ENCODE measurements at places on chromosomes 5 and 9.

DNA sequence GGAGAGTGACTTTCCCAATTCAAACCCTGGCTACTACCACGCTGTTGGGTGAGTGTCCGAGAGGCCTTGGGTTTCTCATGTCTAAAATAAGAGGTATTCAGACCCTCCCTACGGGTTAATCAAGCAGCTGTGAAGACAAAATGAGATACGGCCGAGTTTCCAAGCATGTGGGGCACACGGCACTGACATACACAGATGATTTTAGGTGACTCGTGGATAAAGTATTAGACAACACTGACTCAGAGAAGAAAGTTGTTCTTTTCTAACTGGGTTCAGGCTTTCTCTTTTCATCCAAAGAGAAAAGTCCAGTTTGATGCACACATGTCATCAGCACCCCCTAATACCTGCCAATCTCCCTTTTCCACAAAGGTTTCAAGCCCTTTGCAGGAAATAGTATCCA lies 15.6 kb downstream of the FOXI1 start:
- peak overlapping the region; percentile 76 for H3K27ac ChIP-seq
- no peaks in the 10 kb centered on the region for H3K27me3 ChIP-seq
- no peak for DNase-seq
- no peak overlapping the region for H3K4me3 ChIP-seq

DNA sequence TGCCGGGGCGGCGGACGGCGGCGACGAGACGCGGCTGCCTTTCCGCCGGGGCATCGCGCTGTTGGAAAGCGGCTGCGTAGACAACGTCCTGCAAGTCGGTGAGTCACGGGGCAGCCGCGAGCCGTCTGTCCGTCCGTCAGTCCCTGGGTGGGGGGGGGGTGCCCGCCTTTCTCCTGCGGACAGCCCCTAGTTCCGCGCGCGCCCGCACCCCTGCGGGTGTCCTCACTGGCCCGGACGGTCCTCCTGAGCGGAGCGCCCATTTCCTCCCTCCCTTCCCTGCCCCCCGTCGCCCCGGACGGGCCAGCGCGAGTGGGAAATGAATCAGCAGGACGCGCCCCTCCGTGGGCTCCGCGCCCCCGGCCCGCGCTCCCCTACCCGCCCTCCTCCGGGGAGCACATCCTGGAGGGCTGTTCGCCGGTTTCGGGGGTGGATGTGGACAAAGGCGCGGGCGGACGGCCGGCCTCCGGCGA lies 828 bp downstream of the ZSWIM6 start:
- peaks cover 36% of the 10 kb centered on the region for H3K4me1 ChIP-seq
- peak overlapping the region; percentile 75 for H3K27ac ChIP-seq
- peak overlapping the region; percentile 80 for H3K4me3 ChIP-seq
- peak; percentile 95 for DNase-seq
- no peaks in the 10 kb centered on the region for H3K36me3 ChIP-seq

- H3K27ac ChIP-seq: peak overlapping the region; percentile 74
- no peaks in the 10 kb centered on the region for H3K27me3 ChIP-seq
- no peak overlapping the region for H3K4me3 ChIP-seq
- peak; percentile 50 for DNase-seq
- peaks cover 29% of the 10 kb centered on the region for H3K4me1 ChIP-seq
- no peaks in the 10 kb centered on the region for H3K36me3 ChIP-seq
Observed at GRCh38 chr5:72280581-72281069, 39.4 kb downstream of the MRPS27 start.

DNA sequence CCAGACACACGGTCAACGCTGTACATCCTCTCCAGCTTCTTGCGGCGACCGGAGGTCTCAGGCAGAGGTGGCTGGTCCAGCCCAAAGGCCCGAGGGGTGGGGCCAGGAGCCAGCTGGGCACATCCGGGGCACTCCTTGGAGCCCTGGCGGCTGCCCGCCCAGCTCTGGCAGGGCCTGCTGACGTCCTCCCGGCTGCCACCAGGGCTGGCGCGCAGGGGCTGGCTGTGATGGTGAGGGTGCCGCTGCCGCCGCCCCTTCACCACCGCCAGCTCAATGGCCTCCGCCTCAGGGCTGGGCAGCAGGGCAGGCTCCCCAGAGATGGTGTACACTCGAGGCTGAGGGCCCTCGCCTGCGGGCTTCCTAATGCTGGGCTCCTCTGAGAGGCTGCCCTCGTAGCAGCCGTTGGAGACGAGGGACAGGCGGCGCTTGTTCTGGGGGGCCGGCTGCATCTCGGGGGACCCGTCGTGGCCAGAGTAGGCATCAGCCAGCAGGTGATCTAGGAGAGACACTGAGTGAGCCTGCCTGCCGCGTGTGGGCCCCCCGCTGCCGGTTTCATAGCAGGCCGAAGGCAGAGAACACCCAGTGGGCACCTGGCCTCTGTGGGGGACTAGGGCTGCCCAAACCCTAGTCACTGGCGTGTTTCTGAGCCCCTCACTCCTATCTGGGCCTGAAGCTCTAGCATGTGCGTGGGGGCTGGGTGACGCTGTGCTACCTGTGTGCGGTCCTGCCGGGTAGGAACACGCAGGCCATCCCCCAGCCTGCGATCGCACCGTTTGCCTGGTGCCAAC lies 1.5 kb downstream of the NSMF start:
- peaks cover 22% of the 10 kb centered on the region for H3K36me3 ChIP-seq
- peaks cover 31% of the 10 kb centered on the region for H3K4me1 ChIP-seq
- H3K27ac ChIP-seq: peak overlapping the region; percentile 63
- DNase-seq: peak; percentile 66

DNA sequence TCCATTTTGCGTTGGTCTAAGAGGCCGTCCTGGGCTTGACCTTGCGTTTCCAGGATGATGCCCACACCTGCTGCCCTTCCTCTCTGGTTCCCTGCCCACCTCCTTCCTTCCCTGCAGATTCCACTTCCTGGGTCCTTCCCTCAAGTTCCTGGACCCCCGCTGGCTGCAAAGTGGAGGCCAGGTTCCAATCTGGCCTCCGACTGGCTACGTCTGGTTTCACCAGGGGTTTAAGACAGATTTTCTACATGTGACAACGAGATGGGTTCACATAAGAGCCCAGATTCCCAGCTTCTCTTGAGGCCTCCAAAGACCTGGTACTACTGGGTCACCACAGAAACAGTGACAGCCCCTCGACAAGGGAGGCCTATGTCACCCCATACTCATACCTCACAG lies 2.1 kb downstream of the MGAT4B start:
- H3K4me3 ChIP-seq: peak overlapping the region; percentile 80
- peaks cover 28% of the 10 kb centered on the region for H3K4me1 ChIP-seq
- H3K36me3 ChIP-seq: peaks cover 14% of the 10 kb centered on the region

- no peak overlapping the region for H3K4me3 ChIP-seq
- no peaks in the 10 kb centered on the region for H3K36me3 ChIP-seq
- H3K4me1 ChIP-seq: no peaks in the 10 kb centered on the region
- H3K27ac ChIP-seq: no peak overlapping the region
- H3K27me3 ChIP-seq: no peaks in the 10 kb centered on the region
Observed at GRCh38 chr5:102290004-102290403, 6.1 kb downstream of the SLCO4C1 start.

DNA sequence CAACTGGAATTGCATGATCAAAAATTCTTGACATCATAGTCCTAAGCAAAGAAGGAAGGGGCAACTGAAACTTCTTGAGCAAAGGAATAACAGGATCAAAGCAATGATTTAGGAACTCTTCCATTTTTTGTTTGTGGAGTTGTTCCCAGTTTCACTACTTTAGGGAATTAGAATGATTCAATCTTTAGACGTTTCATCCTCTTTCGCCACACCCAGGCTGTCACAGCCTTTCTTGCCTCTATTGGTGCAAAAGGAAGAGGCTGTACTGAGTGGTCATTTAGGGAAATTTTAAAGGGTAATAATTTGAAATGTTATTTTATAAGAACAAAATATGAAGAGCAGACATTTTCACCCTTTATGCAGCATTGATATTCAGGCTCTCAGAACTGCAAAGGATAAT lies 1026.0 kb upstream of the ARRDC3 start:
- H3K27ac ChIP-seq: no peak overlapping the region
- no peaks in the 10 kb centered on the region for H3K36me3 ChIP-seq
- no peak for DNase-seq
- H3K27me3 ChIP-seq: no peaks in the 10 kb centered on the region

- no peak overlapping the region for H3K27ac ChIP-seq
- DNase-seq: peak; percentile 57
- H3K36me3 ChIP-seq: no peaks in the 10 kb centered on the region
- peaks cover 12% of the 10 kb centered on the region for H3K4me1 ChIP-seq
Observed at GRCh38 chr5:139761057-139761450, 34.6 kb upstream of the PSD2 start.

- H3K27ac ChIP-seq: no peak overlapping the region
- no peaks in the 10 kb centered on the region for H3K4me1 ChIP-seq
- no peaks in the 10 kb centered on the region for H3K36me3 ChIP-seq
- no peak for DNase-seq
- no peak overlapping the region for H3K4me3 ChIP-seq
- H3K27me3 ChIP-seq: no peaks in the 10 kb centered on the region
Observed at GRCh38 chr9:31393240-31393639, 991.2 kb upstream of the ACO1 start.

GRCh38 chr5:53422539-53422938 lies 57.9 kb upstream of the FST start:
- peak overlapping the region; percentile 89 for H3K27ac ChIP-seq
- peaks cover 60% of the 10 kb centered on the region for H3K4me1 ChIP-seq
- H3K36me3 ChIP-seq: no peaks in the 10 kb centered on the region
- DNase-seq: no peak
- H3K4me3 ChIP-seq: no peak overlapping the region
- H3K27me3 ChIP-seq: no peaks in the 10 kb centered on the region

DNA sequence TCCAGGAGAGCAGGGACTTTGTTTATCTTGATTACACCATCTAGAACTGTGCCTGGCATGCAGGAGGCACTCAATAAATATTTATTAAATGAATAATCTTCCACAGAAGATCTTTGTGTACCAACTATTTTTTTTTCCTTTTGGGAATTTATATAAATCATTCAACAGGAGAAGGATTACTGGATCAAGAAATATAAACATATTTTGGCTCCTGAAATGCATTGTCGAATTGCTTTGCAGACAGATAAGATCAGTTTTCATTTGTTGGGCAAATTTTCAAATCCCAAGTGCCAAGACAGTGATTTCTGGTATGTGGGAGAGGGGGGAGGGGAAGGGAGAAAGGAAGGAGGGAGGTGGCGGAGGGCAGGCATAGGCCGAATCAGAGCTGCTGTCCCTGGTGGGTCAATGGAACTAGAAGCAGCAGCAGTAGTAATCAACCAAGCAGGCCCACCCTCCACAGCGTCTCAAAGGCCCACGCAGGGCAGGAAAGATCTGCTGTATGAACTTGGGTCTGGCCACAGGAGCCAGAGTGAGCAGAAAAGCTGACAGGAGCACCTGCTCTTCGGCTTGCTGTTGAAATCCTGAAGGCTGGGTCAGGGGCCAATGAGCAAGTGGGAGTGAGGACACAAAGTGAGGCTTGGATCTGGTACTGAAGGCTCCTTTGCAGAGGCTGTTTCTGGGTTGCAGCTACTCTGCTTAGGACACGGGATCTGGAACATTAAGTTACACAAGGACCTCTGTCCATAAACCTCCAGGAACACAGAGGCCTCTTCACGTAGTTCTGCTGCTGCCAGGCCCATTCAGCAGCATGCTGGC lies 15.8 kb upstream of the TRAF1 start:
- peaks cover 41% of the 10 kb centered on the region for H3K4me1 ChIP-seq
- H3K27ac ChIP-seq: no peak overlapping the region
- DNase-seq: no peak
- no peaks in the 10 kb centered on the region for H3K36me3 ChIP-seq
- no peak overlapping the region for H3K4me3 ChIP-seq

- DNase-seq: no peak
- no peak overlapping the region for H3K27ac ChIP-seq
- no peaks in the 10 kb centered on the region for H3K4me1 ChIP-seq
- no peak overlapping the region for H3K4me3 ChIP-seq
- H3K27me3 ChIP-seq: no peaks in the 10 kb centered on the region
Observed at GRCh38 chr5:166342402-166342801, 1949.0 kb upstream of the WWC1 start.

DNA sequence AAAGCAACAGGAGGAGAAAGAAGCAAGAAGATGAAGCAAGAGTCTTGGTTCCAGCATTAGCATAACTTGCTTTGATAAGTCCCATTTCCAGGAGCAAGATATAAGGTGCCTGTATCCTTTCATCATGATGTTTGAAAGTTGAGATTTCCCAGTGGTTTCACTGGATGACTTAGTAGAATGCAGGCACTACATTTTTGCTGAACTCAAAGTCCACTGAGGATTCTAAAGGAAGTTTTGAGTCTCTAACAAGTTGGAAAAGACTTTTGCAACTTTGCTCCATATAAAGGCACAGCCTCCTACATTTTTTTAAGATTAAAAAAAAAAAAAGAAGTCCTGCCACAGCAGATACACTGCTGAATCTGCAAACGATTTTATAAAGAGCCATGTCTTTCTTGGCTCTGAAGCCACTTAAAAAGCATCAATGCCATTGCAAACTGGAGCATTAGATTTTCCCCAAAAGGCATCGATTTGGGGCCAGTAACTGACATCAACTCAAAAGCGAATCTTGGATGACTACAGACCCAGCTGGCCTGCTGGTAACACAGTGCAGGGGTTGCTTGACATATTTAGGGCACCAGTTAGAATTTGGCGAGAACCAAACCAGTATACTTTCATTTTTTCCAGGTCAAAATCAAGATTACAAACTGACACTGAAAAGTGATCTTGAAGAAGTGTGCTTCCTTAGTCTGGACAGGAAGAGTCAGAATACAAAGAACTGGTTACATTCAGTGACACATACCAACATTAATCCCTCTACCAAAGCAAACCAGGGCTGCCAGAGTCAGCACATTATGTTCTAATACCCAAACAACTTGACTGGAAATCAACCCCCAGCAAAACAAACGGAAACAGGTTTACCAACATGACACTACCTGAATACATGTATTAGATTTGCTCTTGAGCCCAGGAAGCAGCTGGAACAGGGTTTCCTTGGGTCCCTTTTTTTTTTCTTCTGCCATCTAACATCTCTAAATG lies 39.1 kb upstream of the KCNV2 start:
- H3K27me3 ChIP-seq: no peaks in the 10 kb centered on the region
- H3K27ac ChIP-seq: no peak overlapping the region
- no peaks in the 10 kb centered on the region for H3K36me3 ChIP-seq
- H3K4me1 ChIP-seq: no peaks in the 10 kb centered on the region

GRCh38 chr9:125153712-125154367 lies 10.5 kb upstream of the SCAI start:
- no peak for DNase-seq
- no peaks in the 10 kb centered on the region for H3K4me1 ChIP-seq
- no peak overlapping the region for H3K27ac ChIP-seq
- no peak overlapping the region for H3K4me3 ChIP-seq
- H3K36me3 ChIP-seq: peaks cover 45% of the 10 kb centered on the region

DNA sequence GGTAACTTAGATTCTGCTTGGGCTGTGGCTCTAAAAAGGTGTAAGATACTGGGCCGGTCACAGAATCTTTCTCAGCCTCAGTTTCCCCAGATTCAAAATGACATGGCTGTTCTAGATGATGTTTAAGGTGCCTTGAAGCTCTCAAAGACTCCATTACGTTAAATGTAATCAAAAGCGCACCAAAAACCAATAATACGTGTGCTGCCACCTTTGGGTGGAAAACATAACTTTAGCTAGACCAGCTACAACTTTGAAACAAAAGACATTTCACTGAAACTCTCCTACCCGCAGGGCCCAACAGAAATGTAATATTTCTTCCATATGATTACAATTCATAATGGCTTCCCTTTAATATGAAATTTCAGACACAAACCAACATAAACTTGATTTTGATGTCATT lies 35.0 kb upstream of the PCSK5 start:
- DNase-seq: no peak
- H3K36me3 ChIP-seq: no peaks in the 10 kb centered on the region
- no peak overlapping the region for H3K27ac ChIP-seq
- H3K27me3 ChIP-seq: peaks cover 4% of the 10 kb centered on the region

Data from osteoblast (primary cell).